ENCODE measurements at places on chromosomes 12 and 14. TPM values are rescaled to one million over a fixed set of nuclear protein-coding genes. Genes with fewer than 3 reads are reported as not detected.

The CLEC1B gene
- not detected for total RNA-seq

The POLR3B gene
- 10.7 TPM for total RNA-seq

The EXOC3L4 gene
- not detected for total RNA-seq

The DBX2 gene
- not detected for total RNA-seq

The KRT86 gene
- 1.5 TPM for total RNA-seq

The KLRG1 gene
- 1.5 TPM for total RNA-seq

The RFLNA gene
- not detected for total RNA-seq

The KRT74 gene
- not detected for total RNA-seq

The KLHL33 gene
- 0.05 TPM for total RNA-seq

The EID3 gene
- total RNA-seq: 3.0 TPM

The KCTD10 gene
- 34.7 TPM for total RNA-seq

The OR6C76 gene
- total RNA-seq: not detected

The GPRC5D gene
- total RNA-seq: not detected

The DHRS1 gene
- 34.7 TPM for total RNA-seq

The SERPINA3 gene
- total RNA-seq: 4.3 TPM

The ACOT4 gene
- not detected for total RNA-seq

The PPP1R1A gene
- 0.61 TPM for total RNA-seq

The PIP4K2C gene
- 38.4 TPM for total RNA-seq

The NOXRED1 gene
- total RNA-seq: 0.66 TPM

The PROX2 gene
- total RNA-seq: not detected

The SYT1 gene
- total RNA-seq: 44.9 TPM

The ARL1 gene
- 76.0 TPM for total RNA-seq

The CEBPE gene
- not detected for total RNA-seq

The VPS33A gene
- 19.4 TPM for total RNA-seq

The ABHD12B gene
- 0.74 TPM for total RNA-seq

The MTA1 gene
- total RNA-seq: 229 TPM

The OR4E2 gene
- not detected for total RNA-seq

The RIPK3 gene
- not detected for total RNA-seq

The RFX4 gene
- total RNA-seq: not detected

The ADAM21 gene
- total RNA-seq: 0.98 TPM

The OR6C65 gene
- total RNA-seq: not detected

The MUCL1 gene
- total RNA-seq: not detected

The SOCS2 gene
- total RNA-seq: 15.2 TPM

The CRIP1 gene
- total RNA-seq: 260 TPM

The CHFR gene
- total RNA-seq: 0.39 TPM

The SIX6 gene
- total RNA-seq: not detected

The GLI1 gene
- 6.4 TPM for total RNA-seq

The PRB2 gene
- not detected for total RNA-seq

The ZC2HC1C gene
- 0.98 TPM for total RNA-seq

Data from HCT116 (cell line).